Cerebellar nuclear complex (tissue), 1 donor: ENCODE measurements at places on chromosomes 11 and 22.

- DNase-seq, result no peak
These were observed 35.1 kb downstream of the FLI1 start for GRCh38 chr11:128728767-128729587.

- DNase-seq, result no peak
These were observed 40.6 kb downstream of the BARX2 start for GRCh38 chr11:129416080-129416820.

- no peak for DNase-seq
These were observed 214.5 kb upstream of the UBASH3B start for GRCh38 chr11:122440811-122441665.

DNA sequence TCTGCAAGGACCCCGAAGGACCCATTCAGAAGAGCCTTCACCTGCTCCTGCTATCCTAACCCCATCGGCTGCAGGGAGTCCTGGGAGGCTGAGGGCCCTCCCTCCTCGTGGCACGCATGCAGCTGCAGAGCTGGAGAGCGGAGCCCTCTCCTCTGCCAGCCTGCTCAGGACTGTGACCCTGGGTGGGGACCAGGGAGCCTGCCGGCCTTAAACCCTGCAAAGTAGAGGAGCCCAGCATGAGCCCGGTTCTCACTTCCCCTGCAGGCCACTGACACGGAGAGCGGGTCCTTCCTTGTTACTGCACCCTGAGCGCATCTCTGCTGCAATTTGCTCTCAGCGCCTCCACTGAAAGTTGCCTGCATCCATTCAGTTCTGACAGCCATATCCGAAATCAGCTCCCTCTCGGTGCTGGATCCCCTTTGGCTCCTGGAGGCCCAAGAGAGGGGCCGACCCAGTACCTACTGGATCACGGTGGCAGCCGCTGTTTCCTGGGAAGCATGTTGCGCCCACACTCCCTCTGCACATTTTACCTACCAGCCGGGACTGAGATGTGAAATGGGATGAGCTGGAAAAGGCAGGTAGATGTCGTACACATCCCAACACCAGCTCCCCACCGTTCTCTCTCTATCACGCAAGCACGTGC is 312.1 kb downstream of the NTM start:
- DNase-seq, result no peak

GRCh38 chr11:69801513-69802335 is 17.5 kb downstream of the FGF3 start:
- DNase-seq, result no peak

DNA sequence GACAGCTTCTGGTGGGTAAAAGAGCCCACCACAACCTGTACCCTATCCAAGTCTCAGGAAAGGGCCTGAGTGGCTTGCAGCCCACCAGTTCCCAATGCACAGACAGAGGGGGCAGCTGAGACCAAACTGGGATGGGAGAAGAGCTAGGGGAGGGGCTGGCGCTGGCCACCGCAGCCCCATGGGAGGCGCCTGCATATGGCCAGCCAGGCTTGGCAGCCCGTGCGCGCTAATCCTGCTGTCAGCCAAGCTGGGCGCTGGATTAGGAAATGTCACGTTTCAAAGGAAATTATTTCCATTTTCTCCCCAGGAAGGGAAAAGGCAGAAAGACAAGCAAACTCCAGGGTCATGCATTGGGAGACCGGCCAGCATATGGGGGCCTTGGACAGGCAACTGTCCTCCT is 236.8 kb downstream of the BUD13 start:
- DNase-seq, result no peak

- no peak for DNase-seq
These were observed 13.5 kb downstream of the MCAT start for GRCh38 chr22:43129426-43130425.

DNA sequence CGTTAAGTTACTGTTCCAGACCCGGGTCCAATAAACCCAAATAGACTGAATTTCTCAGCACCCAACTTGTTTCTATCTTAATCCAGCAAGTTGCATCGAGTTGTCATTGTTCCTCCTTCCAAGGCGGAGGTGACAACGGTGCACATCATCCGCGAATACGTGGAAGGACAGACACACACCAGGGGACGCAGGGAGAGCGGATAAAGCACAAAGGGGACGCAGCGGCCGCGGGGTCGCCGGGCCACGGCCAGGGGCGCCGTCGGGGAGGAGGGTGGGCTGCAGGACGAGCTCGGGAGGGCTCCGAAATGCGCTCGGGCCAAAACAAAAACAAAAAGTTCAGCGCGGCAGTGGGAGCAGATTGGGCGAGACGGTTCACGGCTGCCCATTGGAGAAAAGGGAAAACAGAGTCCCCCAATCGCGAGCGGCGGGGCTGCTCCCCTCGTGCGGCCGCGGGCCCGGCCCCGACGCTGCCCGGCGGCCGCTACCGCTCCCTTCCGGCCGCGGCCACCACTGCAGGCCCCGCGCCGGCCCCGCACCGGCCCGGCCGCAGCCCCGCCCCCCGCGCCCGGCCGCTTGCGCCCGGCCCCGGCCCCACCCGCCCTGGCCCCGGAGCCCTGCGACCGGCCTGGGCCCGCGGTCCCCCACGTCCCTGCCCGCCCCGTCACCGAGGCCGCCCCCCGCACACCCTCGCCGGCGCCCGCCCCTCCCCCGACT is 518 bp downstream of the KMT5B start:
- DNase-seq, result no peak

DNA sequence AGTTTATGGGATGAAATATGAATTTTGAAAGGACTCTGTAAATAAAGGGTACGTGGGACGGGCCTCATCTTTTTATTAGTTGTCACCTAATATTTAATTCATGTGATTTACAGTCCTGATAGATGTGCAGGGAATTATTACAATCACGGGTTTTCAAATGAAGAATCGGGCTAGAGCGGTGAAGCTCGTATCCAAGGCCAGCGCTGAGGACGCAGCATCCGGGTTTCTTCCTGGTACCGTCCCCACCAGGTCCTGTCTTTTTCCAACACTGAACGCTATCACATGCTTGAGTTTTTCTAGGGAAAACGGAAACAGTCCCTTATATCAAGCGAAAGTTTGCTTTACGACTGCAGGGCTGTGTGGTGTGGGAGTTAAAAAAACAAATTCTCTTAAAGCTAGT is 787 bp downstream of the SMDT1 start:
- DNase-seq, result no peak

GRCh38 chr11:85718991-85719807 is 33.2 kb upstream of the CCDC89 start:
- no peak for DNase-seq
